ENCODE measurements at places on chromosomes 11 and 22. TPM values are rescaled to one million over a fixed set of nuclear protein-coding genes. Genes with fewer than 3 reads are reported as not detected.

GRCh38 chr11:46876471-46876870 lies 30.4 kb upstream of the CKAP5 start:
- no peak overlapping the region for H3K4me3 ChIP-seq
- DNase-seq, result no peak
- no peaks in the 10 kb centered on the region for H3K27me3 ChIP-seq
- peaks cover 66% of the 10 kb centered on the region for H3K36me3 ChIP-seq

DNA sequence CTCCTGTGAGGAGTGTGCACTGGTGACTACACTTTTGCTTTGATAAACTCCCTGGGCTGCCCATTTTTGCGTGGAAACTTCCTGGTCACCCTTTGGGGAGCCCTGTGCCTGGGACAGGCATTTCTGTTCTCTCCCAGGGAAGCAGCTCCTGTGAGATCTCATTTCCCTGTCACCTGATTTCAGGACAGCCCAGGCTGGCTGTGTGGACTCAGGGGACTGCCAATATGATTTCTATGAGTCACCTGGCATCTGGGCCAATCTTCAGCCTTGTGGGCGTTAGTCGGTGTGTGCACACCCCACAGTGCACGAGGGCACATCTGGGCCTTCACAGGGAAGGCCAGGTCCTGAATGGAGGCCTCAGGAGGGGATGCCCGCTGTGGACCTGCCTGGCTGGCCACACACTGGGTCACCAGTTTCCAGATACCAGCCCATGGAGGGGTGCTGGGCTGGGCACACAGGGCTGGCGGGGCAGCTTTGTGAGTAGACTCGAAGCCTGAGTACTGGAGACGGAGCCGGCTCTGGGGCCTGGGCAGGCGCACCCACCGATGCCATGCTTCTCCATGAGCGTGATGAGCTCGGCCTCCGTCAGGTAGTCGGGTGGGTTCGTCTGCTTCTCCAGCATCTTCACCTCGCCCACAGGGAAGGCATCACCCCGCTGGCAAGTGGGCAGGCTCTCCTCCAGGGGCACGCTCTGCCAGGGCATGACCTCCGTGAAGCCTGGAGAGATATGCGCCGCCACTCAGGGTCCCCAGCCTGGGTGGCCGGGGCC lies 9.4 kb upstream of the PPM1F start:
- no peaks in the 10 kb centered on the region for H3K27me3 ChIP-seq
- H3K4me3 ChIP-seq, result no peak overlapping the region
- no peak for DNase-seq
- peaks cover 85% of the 10 kb centered on the region for H3K36me3 ChIP-seq
- H3K4me1 ChIP-seq, result peaks cover 14% of the 10 kb centered on the region
- H3K27ac ChIP-seq, result no peak overlapping the region

- peaks cover 18% of the 10 kb centered on the region for H3K4me1 ChIP-seq
- DNase-seq, result no peak
- H3K27me3 ChIP-seq, result no peaks in the 10 kb centered on the region
- H3K36me3 ChIP-seq, result no peaks in the 10 kb centered on the region
These were observed 10.0 kb downstream of the SLC37A2 start for GRCh38 chr11:125072961-125073590.

DNA sequence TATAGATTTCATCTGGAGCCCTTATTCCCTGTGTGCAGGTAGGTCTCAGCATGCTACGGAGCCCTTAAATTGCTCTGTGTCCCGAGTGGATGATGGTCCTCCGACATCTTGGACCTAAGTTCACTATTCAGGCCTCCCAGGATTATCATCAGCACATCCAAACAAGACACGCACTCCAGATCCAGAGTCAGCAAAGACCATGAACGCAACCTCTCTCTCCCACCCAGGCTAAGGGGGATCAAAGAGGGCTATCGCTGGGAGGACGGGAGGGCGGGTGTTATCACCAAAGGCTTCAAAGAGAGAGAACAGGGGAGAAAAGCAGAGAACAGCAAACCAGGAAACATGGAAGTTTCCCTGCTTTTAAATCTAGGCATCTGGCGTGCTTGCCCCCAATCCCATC lies 659.4 kb downstream of the TBC1D22A start:
- DNase-seq, result no peak
- H3K4me3 ChIP-seq, result no peak overlapping the region
- H3K4me1 ChIP-seq, result no peaks in the 10 kb centered on the region
- H3K36me3 ChIP-seq, result no peaks in the 10 kb centered on the region
- H3K27me3 ChIP-seq, result peaks cover 7% of the 10 kb centered on the region
- no peak overlapping the region for H3K27ac ChIP-seq

The RGL4 gene
- total RNA-seq, result 0.13 TPM

- no peak overlapping the region for H3K27ac ChIP-seq
- H3K36me3 ChIP-seq, result no peaks in the 10 kb centered on the region
- no peak overlapping the region for H3K4me3 ChIP-seq
- H3K4me1 ChIP-seq, result peaks cover 3% of the 10 kb centered on the region
These were observed 37.5 kb downstream of the MPPED1 start for GRCh38 chr22:43449205-43449830.

DNA sequence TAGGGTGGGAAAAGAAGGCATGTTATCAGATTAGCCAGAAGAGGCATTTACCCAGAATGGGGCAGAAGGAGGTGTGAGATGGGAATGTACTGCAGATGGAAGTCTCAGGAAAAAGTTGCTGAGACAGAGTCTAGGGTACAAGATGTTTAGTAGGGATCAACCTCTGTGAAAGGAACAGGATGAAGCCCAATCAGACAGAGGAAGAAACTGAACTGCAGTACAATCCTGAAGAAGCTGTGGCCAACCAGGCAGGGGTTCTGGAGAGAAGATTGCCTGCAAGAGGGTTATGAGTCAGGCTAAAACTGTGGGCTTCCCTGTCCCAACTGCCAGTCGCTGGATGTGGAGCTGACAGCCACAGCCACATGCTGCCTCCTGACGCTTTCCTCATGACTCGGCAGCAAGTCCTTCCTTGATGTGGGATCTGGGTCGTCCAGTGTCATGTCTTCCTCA lies 64.0 kb downstream of the CWC15 start:
- no peak overlapping the region for H3K27ac ChIP-seq
- H3K36me3 ChIP-seq, result no peaks in the 10 kb centered on the region
- H3K4me1 ChIP-seq, result no peaks in the 10 kb centered on the region
- H3K27me3 ChIP-seq, result no peaks in the 10 kb centered on the region
- no peak overlapping the region for H3K4me3 ChIP-seq
- no peak for DNase-seq

GRCh38 chr22:42328784-42329145 lies 58.3 kb upstream of the TCF20 start:
- H3K27ac ChIP-seq, result no peak overlapping the region
- H3K27me3 ChIP-seq, result peaks cover 83% of the 10 kb centered on the region
- DNase-seq, result no peak
- H3K4me3 ChIP-seq, result no peak overlapping the region
- H3K4me1 ChIP-seq, result peaks cover 9% of the 10 kb centered on the region

DNA sequence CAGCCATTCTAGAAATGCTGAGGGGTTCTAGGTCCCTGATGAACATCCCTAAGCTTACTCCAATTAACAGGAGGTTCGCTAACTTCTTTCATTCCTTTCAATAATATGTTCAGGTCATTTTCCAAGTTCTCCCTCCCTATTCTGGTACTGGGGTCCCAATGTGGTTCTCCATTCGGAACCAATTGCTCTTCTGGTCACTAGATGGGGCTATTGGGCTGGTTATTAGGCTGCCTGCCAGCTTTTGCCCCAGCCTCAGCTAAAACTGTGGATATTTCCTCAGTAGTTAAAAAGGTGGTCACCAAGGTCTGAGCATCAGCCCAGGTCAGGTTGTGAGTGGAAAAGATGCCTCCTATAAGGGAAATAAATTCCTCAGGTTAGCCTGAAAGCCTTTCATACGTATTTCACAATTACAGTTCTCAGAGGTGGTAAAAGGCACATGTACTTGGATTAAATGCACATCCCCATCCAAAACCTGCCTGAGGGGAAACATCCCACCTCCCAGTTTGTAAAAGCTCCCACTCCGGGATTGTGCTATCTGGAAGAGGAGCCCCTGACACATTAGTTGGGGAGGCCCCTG lies 161.1 kb upstream of the CCDC179 start:
- H3K4me3 ChIP-seq, result no peak overlapping the region
- H3K27ac ChIP-seq, result no peak overlapping the region
- H3K36me3 ChIP-seq, result no peaks in the 10 kb centered on the region

DNA sequence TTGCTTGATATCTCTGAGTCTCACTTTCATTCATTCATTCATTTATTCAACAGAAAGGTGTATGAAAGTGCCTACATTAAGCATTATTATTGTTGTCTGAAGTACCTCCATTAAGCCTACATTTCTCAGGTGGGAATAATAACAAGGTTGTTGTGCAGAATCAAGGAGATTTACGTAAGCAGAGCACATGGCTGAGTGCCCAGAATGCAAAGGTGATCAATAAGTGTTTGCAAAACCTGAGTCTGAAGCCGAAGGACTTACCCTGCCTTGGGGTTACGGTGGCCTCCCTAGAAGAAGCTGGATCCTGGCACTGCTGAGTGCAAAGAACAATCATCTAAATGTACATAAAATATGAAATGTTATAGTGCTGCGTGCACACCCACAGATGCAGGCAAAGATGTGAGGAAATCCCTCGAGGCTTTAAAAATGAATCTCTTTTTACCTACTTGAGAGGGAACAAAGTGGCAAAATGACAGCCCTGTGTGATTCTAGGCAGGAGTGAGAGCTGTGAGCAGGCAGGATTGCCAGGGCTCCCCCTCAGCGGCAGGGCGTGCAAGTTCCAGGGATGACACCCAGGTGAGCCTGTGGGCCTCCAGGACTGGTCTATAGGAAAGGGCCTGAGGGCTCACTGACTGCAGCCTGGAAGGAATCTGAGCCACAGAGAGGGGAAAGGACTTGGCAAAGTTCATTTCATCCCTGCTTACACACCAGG lies 133.1 kb upstream of the TBCEL start:
- no peak for DNase-seq
- H3K4me1 ChIP-seq, result peaks cover 6% of the 10 kb centered on the region
- H3K27me3 ChIP-seq, result peaks cover 7% of the 10 kb centered on the region
- H3K36me3 ChIP-seq, result no peaks in the 10 kb centered on the region

All from muscle of leg (tissue), 16 donors.